ENCODE measurements at places on chromosomes 12 and 14.

DNA sequence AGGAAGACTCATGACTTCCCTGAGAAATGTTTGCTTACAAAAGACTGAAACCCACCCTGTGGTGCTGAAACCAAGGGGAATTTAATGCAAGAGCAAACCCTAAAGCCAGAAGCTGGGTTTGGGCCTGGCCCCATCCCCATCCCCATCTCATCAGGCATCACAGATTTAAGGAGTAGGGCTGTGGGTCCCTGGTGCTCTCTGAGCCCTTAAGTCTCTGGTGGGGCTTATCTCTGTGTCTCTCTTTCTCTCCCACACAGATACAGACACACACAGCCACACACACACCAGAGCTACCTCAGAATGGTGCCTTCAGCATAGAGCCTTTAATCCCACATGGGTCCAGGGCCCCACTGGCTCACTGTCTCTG lies 237.1 kb downstream of the SLC41A2 start:
- no peak for DNase-seq

- no peak for DNase-seq
Measured at GRCh38 chr12:117907108-117907689, 61.6 kb downstream of the KSR2 start.

DNA sequence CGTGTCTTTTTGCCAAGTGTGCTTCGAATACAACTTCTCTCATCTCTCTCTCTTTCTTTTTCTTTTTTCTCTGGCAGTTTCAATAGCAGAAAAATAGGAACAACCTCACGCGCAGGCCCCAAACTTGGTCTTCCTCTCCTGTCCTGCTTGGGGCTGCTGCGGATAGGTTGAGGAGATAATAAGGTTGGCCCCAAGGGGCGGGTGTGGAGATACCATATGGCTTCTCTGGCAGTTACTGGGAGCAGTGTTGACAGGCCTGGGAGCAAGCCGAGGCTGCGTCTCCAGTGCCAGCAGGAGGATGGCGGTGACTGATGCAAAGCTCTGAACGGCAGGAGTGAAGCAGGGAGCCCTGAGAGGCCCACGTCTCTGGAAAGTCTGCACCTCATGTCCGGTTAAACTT lies 89.5 kb upstream of the MANSC4 start:
- DNase-seq = no peak

DNA sequence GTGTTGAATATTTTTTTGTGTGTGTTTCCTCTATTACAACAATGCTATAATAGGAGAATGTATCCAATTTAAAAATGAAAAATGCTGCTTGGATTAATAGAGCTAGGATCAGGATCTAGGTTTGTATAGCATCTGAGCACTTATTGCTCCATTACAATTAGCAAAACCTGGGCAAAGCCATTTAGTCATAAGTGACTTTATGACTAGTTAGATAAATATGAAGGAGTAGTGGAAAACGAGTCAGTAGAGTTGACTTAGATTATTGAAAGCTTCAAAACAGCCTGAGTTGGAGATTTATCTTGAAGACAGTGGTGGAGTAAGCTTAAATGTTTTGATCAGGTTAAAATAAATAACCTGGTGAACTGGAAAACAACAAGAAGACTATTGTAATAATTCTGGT lies 2.8 kb downstream of the MED21 start:
- no peak for DNase-seq

GRCh38 chr12:4193821-4194220 lies 79.7 kb upstream of the CCND2 start:
- DNase-seq = no peak

GRCh38 chr12:109494348-109494881 lies 17.0 kb downstream of the UBE3B start:
- no peak for DNase-seq

- DNase-seq = no peak
Measured at GRCh38 chr12:2509137-2509536, 285.6 kb upstream of the FKBP4 start.

GRCh38 chr12:22410486-22410885 lies 76.0 kb upstream of the ST8SIA1 start:
- no peak for DNase-seq

- no peak for DNase-seq
Measured at GRCh38 chr14:95877633-95878032, 1.0 kb downstream of the TUNAR start.

DNA sequence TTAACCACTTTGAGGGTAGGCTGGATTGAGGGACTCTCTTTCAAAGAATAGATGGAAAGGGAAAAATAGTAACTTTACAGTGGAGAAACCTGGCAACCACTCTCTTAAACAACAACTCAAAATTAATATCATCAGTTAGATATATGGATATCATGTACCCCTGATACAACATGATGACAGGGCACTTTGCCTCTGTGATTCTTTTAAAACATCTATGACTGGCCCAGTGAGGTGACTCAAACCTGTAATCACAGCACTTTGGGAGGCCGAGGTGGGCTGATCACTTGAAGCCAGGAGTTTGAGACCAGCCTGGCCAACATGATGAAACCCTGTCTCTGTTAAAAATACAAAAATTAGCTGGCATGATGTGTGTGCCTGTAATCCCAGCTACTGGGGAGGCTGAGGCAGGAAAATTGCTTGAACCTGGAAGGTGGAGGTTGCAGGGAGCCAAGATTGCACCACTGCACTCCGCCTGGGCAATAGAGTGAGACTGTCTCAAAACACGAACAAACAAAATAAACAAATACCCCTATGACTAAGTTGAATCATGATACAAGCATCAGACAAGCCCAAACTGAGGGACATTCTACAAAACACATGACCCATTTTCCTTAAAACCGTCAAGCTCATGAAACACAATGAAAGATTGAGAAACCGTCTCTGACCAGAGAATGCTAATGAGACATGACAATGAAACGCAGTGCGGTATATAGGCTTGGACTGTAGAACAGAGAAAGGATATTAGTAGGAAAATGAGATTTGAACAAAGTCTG lies 26.4 kb upstream of the SLC7A8 start:
- no peak for DNase-seq

DNA sequence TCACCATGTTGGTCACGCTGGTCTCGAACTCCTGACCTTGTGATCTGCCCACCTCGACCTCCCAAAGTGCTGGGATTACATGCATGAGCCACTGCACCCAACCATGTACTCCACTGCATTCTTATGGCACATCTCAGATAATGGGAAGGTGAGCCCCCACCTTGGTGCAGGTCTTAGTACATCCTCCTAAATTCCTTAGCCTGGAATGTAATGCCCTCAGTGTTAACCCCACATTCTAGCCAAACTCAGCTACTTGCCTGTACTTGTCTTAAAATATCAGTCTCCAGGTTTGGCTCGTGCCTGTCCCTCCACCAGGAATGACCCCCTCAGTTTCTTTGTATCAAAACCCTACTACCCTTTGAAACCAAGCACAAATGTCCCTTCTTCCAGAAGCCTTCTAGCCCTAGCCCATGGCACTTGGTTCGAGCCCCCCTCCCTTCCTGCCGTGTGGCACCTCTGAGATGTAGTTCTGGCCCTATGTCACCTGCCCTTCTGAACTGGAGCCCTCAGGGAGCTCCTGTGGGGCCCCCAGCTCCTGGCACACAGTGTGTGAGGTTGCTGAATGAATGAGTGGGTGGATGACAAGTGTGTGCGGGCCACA lies 8.4 kb downstream of the KCNH3 start:
- no peak for DNase-seq

DNA sequence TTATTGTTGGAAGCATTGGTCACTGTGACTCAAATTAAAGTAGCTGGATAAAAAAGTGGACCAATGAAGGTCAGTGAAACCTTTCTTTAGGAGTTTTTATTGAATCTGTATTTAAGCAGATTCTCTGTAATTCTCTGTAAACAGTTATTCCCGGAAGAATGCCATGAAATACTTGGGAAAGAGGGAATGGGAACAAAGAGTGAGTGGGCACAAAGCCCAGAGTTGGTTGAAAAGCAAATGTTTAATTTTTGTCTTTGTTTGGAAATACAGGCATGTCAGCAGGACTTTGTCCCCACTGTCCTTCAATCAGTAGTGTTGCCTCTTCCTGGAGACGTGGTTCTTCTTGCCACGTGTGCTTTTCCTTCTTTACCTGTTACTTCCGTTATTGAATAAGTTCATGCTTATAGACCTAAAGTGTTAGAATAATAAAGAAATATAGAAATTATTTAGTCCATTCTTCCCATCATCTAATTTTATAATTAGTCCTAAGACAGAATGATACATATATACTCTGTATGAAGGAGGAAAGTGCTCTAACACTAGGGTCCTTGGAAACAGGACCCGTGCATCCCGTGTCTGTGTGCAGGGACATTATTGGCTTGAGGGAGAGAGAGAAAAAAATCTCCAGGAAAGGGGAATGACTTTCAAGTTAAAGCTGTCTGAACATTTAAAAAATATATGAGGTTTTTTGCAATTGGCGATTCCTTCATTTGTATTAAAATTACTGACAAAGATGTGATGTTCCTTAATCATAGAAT lies 2.0 kb upstream of the ANG start:
- DNase-seq = no peak

DNA sequence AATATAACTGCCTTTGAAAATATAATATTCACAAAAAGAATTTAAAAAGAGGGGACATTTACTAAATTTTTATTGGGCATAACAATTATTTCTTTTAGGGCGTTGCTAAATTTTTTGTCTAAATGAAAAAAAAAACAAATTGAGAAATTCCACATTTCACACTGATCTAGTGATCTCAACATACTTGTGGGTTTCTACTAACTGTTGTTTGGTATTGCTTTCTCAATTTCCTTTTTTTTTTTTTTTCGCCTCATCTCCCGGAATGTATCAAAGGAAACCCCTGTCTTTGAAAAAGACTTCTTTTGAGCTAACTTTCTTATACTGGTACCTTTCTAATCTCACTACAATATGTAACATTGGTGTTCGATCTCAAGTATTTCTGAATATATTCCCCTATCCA lies at the start of gene CLEC4D:
TSS of gene CLEC4D (plus strand) at position 248 of the 400 bp plus-strand sequence. CDS start 230 bp downstream, outside the sequence.
- DNase-seq = no peak

DNA sequence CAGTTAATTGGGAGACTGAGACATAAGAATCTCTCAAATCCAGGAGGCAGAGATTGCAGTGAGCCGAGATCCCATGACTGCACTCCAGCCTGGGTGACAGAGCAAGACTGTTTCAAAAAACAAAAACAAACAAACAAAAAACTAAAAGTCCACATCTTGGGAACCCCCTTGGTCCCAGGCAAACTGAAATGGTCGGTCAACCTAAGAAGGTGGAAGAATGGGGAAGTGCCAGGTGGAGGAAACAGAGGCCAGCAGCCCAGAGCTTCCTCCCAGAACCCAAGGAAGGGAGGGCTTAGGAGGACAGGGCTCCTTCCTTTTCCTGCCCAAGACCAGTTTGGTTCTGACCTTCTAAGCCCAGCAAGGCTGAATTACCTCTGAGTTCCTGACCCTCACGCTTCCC lies 121.0 kb upstream of the FUT8 start:
- no peak for DNase-seq

DNA sequence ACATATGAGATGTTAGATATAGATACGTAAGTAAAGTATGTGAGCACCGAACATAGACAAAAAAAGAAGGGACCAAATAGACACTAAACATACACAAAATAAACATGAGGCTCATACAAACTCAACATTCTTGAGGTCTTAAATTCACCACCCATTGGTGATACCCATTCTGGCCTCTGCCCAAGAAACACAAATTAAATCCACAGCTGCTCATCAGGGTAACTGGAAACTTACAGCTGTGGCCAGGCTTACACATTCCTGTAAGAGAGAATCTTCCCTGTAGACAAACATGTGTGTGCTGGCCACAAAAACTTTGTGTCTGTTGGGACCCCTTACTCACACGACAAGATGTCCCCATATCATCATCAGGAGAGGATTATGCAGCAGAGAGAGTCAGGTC lies 22.4 kb downstream of the MAGOHB start:
- no peak for DNase-seq

- DNase-seq = no peak
Measured at GRCh38 chr14:68676511-68676943, 116.3 kb downstream of the ZFP36L1 start.

DNA sequence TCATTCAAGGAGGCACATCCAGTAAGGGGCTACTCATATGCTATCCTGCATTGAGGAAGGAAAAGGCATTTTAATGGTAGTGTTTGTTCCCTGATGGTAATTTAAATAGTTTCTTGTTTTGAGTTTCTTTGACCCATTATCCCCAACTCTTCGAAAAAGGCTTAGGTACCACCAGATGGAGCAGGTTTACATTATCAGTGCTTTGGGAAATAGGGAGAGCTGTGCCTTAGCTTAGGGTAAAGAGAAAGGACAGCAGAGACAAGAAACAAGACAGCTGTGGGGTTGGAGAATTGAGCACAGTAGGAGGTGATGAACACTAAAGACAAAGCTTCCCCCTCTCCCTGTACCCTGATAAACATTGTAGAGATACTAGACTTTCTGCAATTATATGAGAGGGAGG lies 29.1 kb upstream of the HELB start:
- DNase-seq = no peak

GRCh38 chr12:116528065-116528464 lies 31.1 kb upstream of the MAP1LC3B2 start:
- no peak for DNase-seq

DNA sequence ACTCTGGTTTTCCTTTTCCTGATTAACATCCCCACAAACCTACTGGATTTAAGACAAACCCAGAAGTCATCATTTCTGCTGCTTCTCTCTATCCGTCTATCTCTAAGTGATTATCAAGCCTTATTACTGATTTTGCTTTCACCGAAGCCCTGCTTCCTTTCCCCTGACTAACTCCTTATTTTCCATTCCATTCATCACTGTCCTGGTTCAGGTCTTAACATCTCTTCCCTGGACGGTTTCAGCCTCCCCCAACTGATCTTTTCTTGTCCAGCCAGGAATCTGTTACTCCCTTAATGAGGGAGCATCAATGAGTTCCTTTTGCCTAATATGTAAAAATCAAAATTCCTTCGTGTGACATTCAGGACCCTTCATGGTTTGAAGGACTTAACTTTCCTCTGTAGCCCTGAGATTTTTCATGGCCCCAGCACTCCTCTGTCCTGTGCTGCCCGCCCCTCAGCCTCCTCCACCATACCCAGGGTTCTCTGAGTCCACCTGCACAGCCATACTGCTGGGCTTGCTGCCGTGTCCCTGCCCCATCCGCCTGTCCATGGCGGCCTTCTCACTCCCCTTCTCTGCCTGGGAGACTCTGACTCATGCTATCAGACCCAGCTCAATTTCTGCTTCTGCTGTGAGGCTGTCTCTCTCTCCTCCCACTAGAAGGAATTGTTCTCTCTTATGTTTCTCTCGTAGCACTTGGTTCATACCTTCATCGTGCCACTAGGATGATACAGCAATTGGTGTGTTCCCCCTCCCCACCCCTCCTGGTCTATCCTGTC lies 167.8 kb upstream of the HIF1A start:
- no peak for DNase-seq

- DNase-seq = no peak
Measured at GRCh38 chr14:22892488-22892887, 9.5 kb downstream of the REM2 start.

DNA sequence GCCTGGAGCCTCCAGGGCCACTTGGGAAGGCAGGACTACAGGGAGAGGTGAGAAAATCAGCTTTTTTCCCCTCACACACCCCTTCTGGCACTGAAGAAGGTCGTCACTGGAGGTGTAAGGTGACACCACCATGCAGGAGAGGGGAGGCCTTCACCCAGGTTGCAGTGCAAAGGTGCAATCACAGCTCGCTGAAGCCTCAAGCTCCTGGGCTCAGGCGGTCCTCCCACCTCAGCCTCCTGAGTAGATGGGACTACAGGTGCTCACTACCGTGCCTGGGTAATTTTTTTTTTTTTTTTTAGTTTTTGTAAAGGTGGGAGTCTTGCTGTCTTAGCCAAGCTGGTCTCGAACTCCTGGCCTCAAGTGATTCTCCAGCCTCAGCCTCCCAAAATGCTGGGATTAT lies 93.6 kb downstream of the TNFAIP2 start:
- no peak for DNase-seq
